ENCODE measurements at places on chromosomes 4 and X. TPM values are rescaled to one million over a fixed set of nuclear protein-coding genes. Genes with fewer than 3 reads are reported as not detected.

The EMCN gene
- 24.6 TPM for total RNA-seq

The PPP2R3B gene
- 43.4 TPM for total RNA-seq

The DUSP21 gene
- not detected for total RNA-seq

The RAB40A gene
- total RNA-seq: 1.5 TPM

The TRIM60 gene
- not detected for total RNA-seq

The MAGEE1 gene
- 4.5 TPM for total RNA-seq

The DRP2 gene
- total RNA-seq: 2.4 TPM

The ADH6 gene
- not detected for total RNA-seq

The ARHGAP6 gene
- 33.6 TPM for total RNA-seq

GRCh38 chr4:38842994-38843393 is 13.6 kb downstream of the TLR6 start:
- no peak for DNase-seq
- H3K27ac ChIP-seq: no peak overlapping the region
- no peaks in the 10 kb centered on the region for H3K4me1 ChIP-seq
- no peak overlapping the region for H3K4me3 ChIP-seq
- H3K27me3 ChIP-seq: no peaks in the 10 kb centered on the region
- no peaks in the 10 kb centered on the region for H3K36me3 ChIP-seq

GRCh38 chr4:83238393-83239248 is 46.0 kb downstream of the COQ2 start:
- no peaks in the 10 kb centered on the region for H3K27me3 ChIP-seq
- H3K4me1 ChIP-seq: no peaks in the 10 kb centered on the region
- no peak for DNase-seq
- H3K27ac ChIP-seq: no peak overlapping the region
- H3K36me3 ChIP-seq: no peaks in the 10 kb centered on the region

DNA sequence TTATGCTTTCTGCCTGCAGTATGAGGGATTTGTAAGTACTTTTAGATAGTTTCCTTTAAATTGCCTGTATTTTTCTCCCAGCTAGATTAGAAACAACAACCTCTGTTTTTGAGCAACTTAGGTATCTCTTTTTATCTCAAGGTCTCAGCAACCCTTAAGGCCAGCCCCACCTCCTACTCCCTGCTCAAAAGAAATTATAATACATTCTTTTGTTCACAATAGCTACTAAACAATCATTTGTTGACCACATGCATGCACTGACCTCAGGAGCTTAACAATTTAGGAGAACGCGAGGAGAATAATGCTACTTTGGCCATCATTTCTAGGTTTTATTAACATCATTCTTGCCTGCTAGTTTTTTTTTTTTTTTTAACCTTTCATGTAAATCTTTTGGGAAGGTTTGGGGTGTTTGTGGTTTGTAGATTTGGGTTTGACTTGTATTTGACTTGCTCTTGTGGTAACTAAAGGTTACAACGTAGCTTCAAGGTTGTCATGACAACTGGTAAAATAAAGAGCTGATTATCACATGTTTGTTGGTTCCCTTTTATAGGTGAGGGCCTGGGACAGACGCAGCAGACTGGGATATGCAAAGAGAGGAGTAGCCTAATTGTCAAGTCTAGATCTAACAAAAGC is 145.4 kb upstream of the PLAC1 start:
- H3K27ac ChIP-seq: no peak overlapping the region
- no peak for DNase-seq
- no peaks in the 10 kb centered on the region for H3K27me3 ChIP-seq

DNA sequence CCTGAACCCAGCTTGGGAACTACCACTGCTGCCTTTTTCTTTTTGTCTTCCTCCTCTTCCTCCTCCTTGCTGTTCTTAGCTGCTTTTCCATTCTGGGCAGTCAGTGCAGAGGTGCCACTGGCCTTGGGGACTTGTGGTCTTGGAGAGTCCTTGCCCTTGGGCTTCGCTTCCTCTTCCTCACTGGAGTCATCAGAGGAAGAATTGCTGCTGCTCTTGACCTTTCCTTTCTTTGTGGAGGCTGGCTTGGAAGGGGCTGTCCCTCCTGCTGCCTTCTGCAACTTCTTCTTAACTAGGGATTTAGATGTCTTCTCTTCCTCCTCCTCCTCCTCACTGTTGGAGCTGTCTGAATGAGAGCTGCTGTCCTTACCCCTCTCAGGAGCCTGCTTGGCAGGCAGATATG is 53.2 kb downstream of the FAM9B start:
- H3K4me1 ChIP-seq: no peaks in the 10 kb centered on the region
- H3K27me3 ChIP-seq: no peaks in the 10 kb centered on the region
- no peak overlapping the region for H3K4me3 ChIP-seq
- no peaks in the 10 kb centered on the region for H3K36me3 ChIP-seq

GRCh38 chr4:68256284-68256683 is 10.8 kb upstream of the TMPRSS11B start:
- H3K27ac ChIP-seq: no peak overlapping the region
- H3K36me3 ChIP-seq: no peaks in the 10 kb centered on the region
- no peak for DNase-seq
- no peaks in the 10 kb centered on the region for H3K27me3 ChIP-seq
- no peak overlapping the region for H3K4me3 ChIP-seq
- H3K4me1 ChIP-seq: no peaks in the 10 kb centered on the region

DNA sequence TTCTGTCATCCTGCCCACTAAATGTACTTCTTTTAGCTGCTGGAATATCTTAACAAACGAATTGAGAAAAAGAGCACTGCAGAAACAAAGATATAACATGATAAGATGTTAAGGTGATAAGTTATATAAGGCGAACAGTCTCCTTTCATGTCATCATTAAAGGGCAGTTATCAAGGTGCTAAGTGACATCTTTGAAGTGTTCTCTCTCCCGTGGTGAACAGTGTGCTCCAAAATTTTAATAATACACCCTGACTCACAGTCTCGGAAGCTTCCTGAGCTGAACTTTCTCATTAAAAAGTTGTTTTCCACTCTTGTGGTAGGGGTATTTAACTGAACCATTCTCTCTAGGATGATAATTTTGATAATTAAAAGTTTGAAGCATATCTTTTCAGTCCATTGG is 61.6 kb downstream of the PLS3 start:
- no peaks in the 10 kb centered on the region for H3K36me3 ChIP-seq
- no peak for DNase-seq
- peak overlapping the region; percentile 79 for H3K27ac ChIP-seq
- no peaks in the 10 kb centered on the region for H3K27me3 ChIP-seq
- H3K4me1 ChIP-seq: peaks cover 13% of the 10 kb centered on the region

- no peak overlapping the region for H3K27ac ChIP-seq
- no peak for DNase-seq
- H3K4me3 ChIP-seq: no peak overlapping the region
- no peaks in the 10 kb centered on the region for H3K36me3 ChIP-seq
These were observed 110.7 kb upstream of the ADRA2C start for GRCh38 chr4:3655485-3655884.

- no peak for DNase-seq
- peaks cover 24% of the 10 kb centered on the region for H3K36me3 ChIP-seq
- peak overlapping the region; percentile 52 for H3K4me3 ChIP-seq
- H3K27ac ChIP-seq: peak overlapping the region; percentile 59
- no peaks in the 10 kb centered on the region for H3K27me3 ChIP-seq
- no peaks in the 10 kb centered on the region for H3K4me1 ChIP-seq
These were observed 548 bp downstream of the TLR1 start for GRCh38 chr4:38803833-38804653.

- H3K4me1 ChIP-seq: no peaks in the 10 kb centered on the region
- no peak overlapping the region for H3K4me3 ChIP-seq
- H3K36me3 ChIP-seq: no peaks in the 10 kb centered on the region
- H3K27ac ChIP-seq: no peak overlapping the region
- DNase-seq: peak; percentile 33
These were observed 1.7 kb upstream of the CXCR3 start for GRCh38 chrX:71619986-71620385.
